ENCODE measurements at places on chromosomes 7 and 10.

DNA sequence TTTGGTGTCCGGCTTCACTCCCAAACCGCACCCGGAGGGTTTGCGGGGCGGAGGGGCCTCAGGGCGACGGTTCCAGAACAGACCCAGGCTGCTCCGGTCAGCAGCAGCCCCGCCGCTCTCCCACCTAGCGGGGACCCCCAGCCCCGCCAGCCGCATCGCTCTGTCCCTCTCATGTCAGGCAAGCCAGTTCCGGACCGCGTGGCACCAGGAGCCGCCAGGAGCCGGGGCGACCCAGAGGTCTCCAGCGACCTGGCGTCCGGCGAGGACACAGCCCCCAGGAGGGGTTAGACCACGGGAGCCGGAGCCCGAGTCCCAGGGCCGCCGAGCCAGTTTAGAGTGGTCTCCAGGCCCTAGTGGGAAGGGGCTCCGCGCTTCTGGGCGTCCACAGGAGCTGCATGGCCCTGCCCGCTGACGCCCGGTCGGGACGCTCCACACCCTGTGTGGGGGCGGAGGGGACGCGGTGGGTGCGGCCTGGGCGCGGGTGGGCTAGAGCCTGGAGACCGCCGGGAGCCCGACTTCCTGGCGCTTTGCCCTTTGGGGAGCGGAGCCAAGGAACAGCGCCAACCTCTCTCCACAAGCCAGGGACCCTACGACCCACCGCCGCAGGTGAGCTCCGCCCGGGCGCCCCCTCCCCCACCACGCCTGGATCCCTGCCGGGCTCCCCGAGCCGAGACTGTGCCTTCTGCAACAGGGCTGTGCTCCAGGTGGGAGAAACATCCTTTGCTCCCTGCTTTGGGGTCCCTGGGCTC lies 43.4 kb downstream of the ZNF117 start:
- DNase-seq = no peak

GRCh38 chr7:55096323-55096722 lies 77.5 kb downstream of the EGFR start:
- no peak for DNase-seq

- no peak for DNase-seq
These were observed 27.2 kb downstream of the HTR5A start for GRCh38 chr7:155097338-155097737.

DNA sequence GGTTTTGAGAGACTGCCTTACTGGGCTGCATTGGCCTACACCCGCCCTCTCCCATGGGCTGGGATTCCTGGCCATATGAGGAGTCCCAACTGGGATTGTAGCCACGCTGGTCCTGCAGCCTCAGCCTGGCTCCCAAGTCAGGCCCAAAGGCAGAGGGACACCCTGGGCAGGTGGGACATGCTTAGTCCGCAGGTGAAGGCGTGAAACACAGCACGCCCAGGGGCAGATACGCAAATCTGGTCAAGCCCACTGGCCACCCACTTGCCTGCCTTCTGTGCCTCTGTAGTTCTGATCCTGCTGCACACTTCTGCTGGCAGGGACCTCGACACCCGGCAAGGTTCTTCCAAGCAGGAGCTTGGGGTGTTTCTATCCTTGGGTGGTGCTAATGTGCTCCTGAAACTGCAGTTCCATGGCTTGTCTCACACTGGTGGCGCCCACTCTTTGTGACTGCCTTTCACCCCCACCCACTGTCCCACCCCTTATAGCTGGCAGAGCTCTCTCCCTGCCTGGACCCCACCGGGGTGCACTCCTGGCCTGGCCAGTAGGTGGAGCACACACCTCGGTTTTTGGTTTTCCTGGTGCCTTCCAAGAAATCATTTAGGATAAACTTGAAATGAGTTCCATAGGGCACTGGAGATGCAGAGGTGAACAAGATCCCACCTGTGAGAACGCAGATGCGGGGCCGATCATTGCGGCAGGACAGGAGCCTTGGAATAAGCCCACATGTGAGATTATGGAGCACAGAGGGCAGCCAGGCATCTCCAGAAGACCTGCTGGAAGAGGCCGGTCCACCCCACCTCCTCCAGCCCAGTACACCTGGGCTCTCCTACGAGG lies 47.9 kb downstream of the MKI67 start:
- peak; percentile 29 for DNase-seq

- DNase-seq = no peak
These were observed 2.0 kb downstream of the PRTFDC1 start for GRCh38 chr10:24950439-24950838.

GRCh38 chr7:138435231-138435919 lies 24.7 kb upstream of the TRIM24 start:
- DNase-seq = no peak

- DNase-seq = no peak
These were observed 75.6 kb downstream of the ADCY1 start for GRCh38 chr7:45649560-45650346.

DNA sequence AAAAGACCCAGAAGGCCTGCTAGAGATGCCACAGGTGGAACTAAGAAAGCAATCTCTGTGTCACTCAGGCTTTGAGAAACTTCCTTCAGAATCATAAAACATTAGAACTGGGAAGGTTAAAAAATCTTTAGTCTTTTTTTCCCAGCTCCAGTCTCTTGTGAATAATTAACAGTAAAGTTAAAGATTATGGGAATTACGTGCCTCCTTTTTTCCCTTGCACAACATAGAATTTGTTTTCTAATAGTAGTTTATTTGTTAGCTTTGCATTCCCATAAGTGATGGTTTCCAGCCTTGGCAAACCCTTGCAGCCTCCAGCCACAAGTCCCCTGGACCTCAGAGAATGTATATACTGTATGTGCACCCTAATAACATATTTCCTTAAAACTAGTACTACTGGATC lies 128.3 kb downstream of the TPST1 start:
- DNase-seq = no peak

GRCh38 chr10:21668831-21669230 lies 134.8 kb downstream of the MLLT10 start:
- DNase-seq = no peak

DNA sequence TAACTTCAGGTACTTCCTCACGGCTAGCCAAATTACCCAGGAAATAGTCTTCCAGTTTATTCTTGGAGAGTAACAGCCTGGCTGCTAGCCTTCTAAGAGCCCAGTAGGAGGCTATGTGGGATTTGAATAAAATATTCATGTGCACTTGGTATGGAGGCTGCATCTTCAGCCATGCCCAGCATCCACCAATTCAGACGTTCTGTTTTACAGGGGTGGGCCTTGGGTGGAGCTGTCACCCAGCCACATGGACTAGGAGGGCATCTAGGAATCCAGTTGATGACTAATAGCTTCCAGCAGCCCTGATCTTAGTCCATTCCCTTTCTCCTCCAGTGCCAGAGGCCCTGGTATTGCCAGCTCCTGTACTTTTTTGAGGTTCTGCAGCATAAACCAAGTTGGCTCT lies 66.3 kb upstream of the ZRANB1 start:
- DNase-seq = no peak

- no peak for DNase-seq
These were observed 14.2 kb upstream of the CAMK2G start for GRCh38 chr10:73888514-73888913.

GRCh38 chr7:23299770-23300300 lies 696 bp downstream of the MALSU1 start:
- DNase-seq = no peak

DNA sequence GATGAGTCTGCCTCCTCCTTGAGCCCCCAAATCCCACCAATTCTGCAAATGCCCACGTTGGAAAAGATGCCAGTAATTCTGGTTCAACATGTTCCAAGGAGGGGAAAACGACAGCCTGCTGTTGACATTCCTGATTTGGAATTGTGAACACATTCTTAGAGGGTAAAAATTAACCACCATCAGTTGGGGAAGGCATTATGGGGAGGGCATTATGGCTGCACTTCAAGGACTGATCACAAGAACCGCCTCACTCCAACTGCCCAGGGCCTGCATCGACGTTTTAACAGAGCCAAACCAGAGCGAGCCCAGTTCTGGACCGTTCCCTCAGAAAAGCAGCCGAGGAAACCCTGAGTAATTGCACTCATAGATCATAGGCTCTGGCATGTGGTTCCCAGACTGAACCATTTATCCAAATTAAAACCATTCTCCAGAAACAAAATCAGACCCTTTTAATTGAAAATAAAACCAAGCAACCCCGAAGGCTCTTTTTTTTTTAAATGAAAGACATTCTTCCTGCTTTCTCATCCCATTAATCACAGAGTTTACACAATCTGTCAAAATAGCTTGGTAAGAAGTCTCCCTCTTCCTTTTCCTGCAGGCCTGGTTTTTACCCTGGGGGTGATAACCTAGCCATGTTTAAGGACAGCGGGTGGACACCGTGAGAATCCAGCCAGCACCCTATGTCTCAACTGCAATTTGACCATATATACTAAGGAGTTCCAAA lies 8.0 kb downstream of the TNS3 start:
- DNase-seq = no peak

DNA sequence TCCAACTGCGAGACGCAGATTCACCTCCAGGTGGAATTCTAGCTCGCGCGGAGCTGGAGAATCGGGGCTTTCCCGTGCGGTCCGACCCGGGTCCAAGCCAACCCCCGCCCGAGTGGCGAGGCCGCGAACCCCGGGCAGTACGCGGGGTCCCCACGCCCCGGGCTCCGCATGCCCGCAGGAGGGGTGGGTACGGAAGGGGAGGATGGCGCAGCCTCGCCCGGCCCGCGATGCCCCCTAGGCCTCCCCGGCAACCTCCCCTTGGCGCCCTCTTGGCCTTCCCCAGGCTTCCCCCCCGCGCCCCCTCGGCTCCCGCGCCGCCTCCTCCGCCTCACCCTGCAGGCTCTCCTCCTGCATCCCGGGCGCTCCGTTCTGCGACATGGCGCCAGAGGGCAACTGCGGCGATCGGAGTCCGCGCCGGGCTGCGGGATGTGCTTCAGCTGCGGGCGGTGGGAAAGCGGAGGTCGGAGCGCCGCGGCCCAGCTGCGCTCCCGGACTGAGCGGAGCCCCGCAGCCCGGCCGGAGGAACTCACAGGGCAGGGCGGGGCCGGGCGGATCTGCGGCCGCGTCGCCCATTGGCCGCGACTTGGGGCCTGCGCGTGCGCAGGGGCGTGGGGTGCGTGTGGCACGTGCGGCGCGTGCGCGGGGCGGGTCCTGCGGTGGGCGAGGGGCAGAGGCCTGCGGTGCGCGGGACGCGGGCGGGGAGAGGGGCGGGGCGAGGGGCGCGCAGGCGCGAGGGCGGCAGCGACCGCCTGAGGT lies at the start of gene BNIP3:
Gene BNIP3 (minus strand): TSS at position 495 of the 756 bp plus-strand sequence. CDS start 117 bp downstream, at position 378.
- DNase-seq = peak; percentile 98

DNA sequence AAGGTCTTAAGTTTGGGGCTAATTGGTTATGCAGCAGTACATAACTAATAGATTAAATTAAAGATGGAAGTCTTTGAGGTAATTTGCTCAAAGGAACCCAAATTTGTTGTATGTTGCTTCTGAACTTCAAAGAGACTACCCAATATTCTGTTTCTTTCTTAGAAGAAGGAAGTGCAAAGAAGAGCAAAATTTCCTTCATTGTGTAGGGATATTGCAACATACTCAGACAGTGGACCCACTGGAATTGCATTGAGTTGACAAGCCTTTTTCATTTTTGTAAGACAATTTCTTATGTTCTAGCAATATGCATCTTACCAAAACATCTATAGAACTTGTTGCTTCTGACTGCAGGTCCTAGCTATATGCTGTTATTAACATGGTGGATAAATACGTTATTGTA lies 527.8 kb downstream of the SH2D4B start:
- no peak for DNase-seq

GRCh38 chr10:24858288-24859270 lies 93.8 kb downstream of the PRTFDC1 start:
- no peak for DNase-seq

- DNase-seq = peak; percentile 44
These were observed 35.2 kb upstream of the GDF10 start for GRCh38 chr10:47264797-47265281.

DNA sequence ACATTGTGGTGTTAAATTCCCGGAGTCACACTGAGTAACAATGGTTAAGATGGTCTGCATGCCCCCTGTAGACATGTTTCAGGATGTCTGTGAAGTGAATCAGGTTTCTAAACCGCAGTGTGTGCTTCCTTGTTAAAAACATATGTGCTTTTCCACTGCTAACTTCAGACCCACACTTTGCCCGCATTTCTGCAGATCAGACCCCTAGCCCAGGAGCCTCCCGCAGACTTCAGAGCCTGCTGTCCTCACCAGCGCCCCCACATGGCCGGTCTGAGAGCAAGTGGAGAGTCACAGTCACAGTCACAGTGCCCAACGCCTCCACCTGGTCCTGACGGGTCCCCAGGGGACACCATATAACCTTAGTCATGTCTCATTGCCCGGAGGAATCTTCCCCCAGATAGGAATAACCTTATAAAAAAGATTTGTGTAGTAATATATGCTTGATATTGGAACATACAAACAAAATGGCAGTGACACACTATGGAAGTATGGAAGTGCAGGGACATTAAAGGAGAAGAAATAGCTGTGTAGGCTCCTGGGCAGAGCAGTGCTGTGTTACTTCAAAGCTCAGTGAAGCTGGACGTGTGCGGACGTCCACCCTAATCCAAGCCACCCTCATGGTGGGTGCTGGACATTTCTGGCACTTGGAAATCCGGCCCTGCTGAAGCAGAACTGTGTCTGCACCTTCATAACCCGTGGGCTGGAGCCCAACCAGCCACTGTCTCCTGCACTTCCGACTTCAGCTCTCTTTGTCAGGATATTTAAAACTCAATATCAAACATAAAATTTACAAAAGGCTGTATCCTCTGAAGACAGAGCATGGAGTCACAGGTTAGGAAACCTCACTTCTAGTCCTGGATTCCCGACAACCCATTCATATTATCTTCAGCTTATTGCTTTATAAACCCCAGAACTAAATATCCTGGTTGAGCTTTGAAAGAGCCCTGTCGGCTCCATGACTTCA lies 29.0 kb downstream of the GSTO2 start:
- no peak for DNase-seq

DNA sequence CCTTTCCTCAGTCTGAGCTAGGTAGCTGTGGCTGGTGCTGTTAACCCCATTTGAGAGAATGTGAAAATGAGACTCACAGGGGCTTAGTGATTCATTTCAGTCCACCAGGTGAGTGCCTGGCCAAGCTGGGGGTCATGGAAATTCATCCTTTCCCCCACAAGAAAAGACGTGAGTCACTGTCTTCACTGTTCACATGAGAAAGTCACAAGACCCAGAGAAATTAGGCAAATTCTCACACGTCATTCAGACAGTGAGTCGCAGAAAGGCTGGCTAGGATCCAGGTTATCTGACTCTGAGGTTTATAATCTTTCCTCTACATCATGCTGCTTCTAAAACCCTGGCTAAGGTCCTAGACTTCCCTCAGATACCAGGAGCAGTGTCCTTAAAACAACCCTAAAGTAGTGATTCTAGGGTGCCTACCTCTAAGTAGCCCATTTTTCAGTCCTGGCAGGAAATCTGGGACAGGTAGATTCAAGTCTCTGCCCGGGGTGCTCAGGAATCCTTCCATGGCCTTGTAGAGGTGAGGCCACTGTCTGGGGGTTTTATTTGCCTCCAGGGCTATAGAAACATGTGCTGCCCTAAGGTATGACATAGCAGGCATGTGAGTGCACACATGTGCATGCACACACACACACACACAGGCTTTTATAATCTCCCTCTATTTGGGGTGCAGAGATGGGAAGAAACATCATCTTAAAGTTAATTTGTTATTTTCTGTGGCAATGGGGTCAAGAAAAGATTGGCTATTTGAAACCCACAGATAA lies 427.9 kb upstream of the CELF2 start:
- no peak for DNase-seq
